ENCODE measurements at places on chromosomes 6 and 20. TPM values are rescaled to one million over a fixed set of nuclear protein-coding genes. Genes with fewer than 3 reads are reported as not detected.

EFCAB8 gene
- polyA plus RNA-seq, result not detected

APCDD1L gene
- polyA plus RNA-seq, result 0.09 TPM

JPH2 gene
- not detected for polyA plus RNA-seq

DNA sequence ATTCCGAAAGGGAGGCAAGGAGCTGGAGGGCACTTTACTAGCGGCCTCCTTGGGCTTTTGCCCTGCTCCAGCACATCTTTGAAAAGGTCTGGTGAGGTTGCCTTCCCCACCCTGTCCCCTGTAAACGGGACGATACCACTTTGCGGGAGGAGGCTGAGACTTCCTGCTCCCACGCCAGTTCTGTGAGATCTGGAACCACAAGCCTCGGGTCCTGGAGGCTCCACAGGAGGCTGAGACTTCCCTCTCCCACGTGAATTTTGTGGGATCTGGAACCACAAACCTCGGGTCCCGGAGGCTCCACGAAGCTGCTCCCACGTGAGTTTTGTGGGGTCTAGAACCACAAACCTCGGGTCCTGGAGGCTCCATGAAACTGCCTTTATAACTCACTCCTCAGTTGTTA lies 209.3 kb downstream of the DLL1 start:
- no peak for DNase-seq

GRM4 gene
- not detected for polyA plus RNA-seq

HLA-DQB1 gene
- polyA plus RNA-seq, result 1.4 TPM

- no peak for DNase-seq
These were observed 392.4 kb upstream of the HS3ST5 start for GRCh38 chr6:114735025-114735735.

- no peak for DNase-seq
These were observed 526.1 kb upstream of the SPTLC3 start for GRCh38 chr20:12482661-12483060.

DNA sequence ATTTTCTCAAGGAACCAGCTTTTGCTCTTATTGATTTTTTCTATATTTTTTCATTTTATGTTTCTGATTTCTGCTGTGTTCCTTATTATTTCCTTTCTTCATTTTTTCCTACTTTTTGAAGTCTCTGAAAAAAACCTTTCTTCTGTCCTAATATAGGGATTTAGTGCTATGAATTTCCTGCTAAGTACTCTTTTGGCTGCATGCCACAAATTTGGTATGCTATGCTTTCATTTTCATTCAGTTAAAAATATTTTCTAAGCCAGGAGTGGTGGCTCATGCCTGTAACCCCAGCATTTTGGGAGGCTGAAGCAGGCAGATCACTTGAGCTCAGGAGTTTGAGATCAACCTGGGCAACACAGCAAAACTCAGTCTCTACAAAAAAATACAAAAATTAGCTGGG lies 30.6 kb downstream of the SIRPD start:
- DNase-seq, result no peak

DNA sequence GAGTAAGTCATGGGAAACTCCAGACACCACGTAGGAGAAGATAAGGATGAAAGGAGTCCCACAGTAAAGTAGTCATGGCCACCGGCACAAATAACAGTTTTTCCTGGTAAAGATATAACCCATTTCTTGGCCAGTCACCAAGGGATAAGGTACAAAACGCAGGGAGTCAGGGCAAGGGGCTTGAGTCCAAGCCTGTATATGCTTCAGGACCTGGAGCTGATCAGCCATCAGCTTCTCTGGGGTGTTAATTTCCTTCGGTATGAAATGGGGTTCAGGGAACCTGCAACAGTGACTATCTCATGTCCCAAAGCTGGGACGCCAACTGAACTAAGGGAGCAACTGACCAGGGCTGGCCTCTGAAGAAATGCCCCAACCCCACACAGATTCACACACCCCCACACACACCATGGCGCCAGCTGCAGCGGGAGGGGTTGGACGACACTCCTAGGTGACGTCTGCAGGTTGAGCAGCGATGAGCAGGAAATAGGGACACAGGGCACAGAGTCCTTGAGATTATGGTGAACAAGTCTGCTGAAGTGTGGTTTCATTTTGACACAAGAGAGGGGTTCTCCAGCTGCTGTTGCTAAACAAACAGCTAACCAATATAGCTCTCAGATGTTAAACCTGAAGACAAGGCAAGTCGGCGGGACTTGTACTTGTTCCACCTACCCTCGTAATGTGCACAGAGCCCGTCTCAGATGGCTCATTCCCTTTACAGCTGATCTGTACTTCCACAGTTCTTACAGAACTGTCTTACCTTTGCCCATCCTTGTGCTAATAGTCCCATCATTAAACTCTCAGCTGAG lies 7.4 kb upstream of the ADTRP start:
- no peak for DNase-seq

- no peak for DNase-seq
These were observed 649.4 kb downstream of the HDGFL1 start for GRCh38 chr6:23218751-23219150.

GRCh38 chr20:582204-582603 lies 27.9 kb downstream of the TCF15 start:
- DNase-seq, result no peak

MCCD1 gene
- polyA plus RNA-seq, result not detected

- no peak for DNase-seq
These were observed 93.4 kb upstream of the MPC1 start for GRCh38 chr6:166476061-166476591.

- DNase-seq, result no peak
These were observed 153.5 kb downstream of the DLL1 start for GRCh38 chr6:170137176-170137891.

GRCh38 chr20:56933331-56933698 lies 304.2 kb downstream of the TFAP2C start:
- no peak for DNase-seq

GRCh38 chr6:111534231-111534751 lies 51.3 kb upstream of the REV3L start:
- no peak for DNase-seq

GRCh38 chr6:76230711-76231110 lies 158.2 kb upstream of the IMPG1 start:
- DNase-seq, result no peak

DNA sequence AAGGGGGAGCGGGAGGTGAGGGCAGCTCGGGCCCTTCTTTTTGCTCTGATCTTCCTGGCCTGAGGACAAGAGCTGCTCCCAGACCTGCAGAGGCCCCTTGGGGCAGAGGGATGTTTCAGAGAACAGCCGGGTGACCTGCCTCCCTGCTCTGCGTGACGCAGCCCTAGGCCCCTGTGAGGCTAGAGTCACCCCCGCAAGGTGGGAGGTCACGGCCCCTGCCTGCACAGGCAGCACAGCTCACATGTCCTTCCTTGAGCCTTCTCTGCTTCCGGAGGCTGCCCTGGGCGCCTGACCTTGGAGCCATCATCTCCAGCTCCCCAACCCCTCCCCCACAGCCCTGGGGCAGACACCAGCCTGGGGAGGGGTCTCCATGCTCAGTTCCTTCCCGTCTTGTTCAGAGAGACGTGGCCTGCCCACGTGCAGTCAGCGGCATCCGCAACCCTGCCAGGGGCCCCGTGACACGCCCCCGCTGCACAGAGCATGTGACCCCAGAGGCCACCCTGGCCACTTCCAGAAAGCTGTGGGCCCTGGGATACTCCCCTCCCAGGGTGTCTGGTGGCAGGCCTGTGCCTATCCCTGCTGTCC lies at the start of gene BIRC7:
TSS of gene BIRC7 (plus strand) at position 507 of the 585 bp plus-strand sequence. CDS start 192 bp downstream, outside the sequence.
- DNase-seq, result peak; percentile 27

DNA sequence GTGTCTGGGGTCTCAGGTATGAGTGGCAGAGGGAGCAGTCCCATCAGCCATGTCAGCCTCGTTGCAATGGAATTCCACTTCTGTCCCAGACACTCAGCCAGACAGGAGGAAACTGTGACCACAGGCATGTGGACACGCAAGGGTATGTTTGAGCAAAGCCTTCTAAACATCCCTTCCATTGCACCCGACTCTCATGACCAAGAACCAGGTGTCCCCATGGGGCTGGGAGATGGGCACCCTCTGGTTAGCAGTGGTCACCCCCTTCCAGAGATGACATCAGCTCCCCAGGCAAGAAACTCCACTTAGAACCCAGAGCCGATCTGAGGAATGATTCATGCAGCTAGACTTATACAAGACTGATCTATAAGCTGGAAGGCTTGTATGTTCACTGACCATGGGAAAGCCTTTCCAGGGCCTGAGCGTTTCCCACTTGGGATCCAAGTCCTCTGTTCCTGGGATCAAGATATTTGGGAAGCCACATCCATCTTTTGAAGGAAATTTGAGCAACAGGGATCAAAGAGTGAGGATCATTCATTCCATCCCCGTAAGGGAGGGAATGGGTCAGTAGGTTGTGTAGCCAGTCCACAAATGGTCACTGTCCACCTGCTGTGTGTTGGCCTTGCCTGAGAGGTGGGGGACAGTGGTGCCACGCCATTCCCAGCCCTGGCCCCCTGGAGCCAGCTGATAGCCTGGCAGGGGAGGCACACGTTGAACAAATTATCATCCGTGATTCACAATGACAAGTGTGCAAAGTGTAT lies 3.9 kb upstream of the MRGBP start:
- DNase-seq, result no peak

DNA sequence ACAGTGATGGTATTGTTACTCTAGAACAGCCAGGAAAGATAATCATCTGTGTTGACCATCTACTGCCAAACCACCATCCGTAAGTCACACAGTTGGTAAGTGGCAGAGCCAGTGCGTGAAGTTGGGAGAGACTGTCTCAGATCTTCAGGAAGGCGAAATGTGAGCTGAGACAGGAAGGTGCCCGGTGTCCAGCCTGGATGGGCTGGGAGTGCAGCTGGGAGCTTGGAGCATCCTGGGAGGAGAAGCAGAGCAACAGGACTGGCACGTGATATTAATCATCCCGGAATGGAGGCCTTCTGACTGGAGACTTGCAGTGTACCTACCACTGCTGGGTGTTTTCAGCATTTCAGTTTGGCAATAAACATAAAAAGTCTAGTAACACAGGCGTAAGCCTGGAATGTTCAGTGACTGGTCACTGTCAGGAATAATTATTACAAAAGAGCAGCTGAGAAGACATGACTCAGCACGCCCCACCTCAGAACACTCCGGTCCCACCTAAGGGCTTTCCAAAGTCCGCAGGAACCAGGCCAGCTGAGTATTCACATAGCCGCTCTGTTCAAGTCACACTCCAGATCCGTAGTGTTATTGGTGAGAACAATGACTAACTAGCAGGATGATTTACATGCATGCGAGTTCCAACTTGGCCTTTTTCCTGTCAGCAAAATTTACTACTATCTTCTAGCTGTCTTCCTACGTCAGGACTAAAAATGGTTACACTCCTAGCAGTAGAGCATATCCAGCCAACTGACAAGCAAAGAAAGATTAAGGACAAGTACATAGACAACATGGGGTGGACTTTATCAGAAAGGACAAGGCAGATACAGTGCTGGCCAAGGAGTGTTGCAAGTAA lies 45.1 kb upstream of the PNRC1 start:
- no peak for DNase-seq

- no peak for DNase-seq
These were observed 89.3 kb downstream of the EPB41L2 start for GRCh38 chr6:130973521-130974277.

FGD2 gene
- polyA plus RNA-seq, result 0.38 TPM

SPATA25 gene
- not detected for polyA plus RNA-seq

PXMP4 gene
- polyA plus RNA-seq, result 9.1 TPM

- DNase-seq, result no peak
These were observed 16.2 kb upstream of the HLA-G start for GRCh38 chr6:29811377-29811776.

DNA sequence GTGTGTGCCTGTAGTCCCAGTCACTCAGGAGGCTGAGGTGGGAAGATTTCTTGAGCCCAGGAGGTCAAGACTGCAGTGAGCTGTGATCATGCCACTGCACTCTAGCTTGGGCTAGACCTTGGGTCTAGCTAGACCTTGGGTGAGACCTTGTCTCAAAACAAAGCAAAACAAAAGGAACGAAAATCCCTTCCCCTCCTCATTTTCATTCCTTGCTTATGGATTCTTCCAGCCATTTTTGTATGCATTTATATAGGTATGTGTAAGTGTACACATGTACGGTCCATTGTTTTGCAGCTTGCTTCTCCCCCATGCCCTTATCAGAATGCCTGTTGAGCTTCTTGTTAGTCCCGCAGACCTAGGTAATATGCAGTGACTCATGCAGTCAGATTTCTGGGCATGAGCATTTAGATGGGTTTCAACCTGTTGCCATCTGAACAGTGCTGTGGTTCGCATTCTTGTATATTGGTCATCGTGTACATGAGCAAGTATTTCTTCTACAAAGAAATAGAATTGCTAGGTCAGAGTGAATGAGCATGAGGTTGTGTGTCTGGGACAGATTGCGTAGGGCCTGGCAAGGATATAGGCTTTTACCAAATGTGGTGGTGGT lies 73.2 kb downstream of the ATRN start:
- no peak for DNase-seq

DNA sequence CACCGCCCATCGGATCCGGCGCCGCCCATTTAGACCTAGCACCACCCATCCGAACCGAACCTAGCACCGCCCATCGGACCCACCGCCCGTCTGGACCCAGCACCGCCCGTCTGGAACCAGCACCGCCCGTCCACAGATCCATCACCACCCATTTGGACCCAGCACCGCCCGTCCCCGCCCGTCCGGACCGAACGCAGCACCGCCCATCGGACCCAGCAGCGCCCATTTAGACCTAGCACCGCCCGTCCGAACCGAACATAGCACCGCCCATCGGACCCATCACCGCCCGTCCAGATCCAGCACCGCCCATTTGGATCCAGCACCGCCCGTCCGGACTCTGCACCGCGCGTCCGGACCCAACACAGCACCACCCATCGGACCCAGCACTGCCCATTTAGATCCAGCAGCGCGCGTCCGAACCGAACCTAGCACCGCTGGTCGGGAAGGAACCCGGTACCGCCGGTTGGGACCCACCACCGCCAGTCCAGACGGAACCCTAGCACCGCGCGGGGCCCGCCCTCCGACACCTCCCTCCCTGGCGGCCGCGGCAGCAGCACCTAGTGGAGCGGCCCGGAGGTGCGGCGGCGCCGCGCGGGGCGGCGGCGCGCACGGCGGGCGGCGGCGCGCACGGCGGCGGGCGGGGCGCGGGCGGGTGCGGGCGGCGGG lies 348 bp upstream of the AFDN start:
- peak; percentile 49 for DNase-seq

KIAA0408 gene
- 0.14 TPM for polyA plus RNA-seq

- no peak for DNase-seq
These were observed 97.5 kb downstream of the AIG1 start for GRCh38 chr6:143158113-143158581.

HLA-DRB5 gene
- polyA plus RNA-seq, result 2.0 TPM

GRCh38 chr6:100506651-100507050 lies 41.9 kb upstream of the SIM1 start:
- no peak for DNase-seq

BTN1A1 gene
- polyA plus RNA-seq, result not detected

FAM217A gene
- polyA plus RNA-seq, result not detected

RHAG gene
- not detected for polyA plus RNA-seq

GRCh38 chr6:169959136-169960002 lies 207.9 kb downstream of the ERMARD start:
- peak; percentile 28 for DNase-seq

ZBTB46 gene
- 0.03 TPM for polyA plus RNA-seq
